ENCODE measurements at places on chromosomes 5 and 9.
A peak's percentile ranks its signal among the peaks of the same experiment; 100 is the strongest.

GRCh38 chr9:138116521-138116920 is 238.9 kb downstream of the CACNA1B start:
- DNase-seq, result no peak

GRCh38 chr9:7216004-7216841 is 458.4 kb downstream of the KDM4C start:
- peak; percentile 53 for DNase-seq

DNA sequence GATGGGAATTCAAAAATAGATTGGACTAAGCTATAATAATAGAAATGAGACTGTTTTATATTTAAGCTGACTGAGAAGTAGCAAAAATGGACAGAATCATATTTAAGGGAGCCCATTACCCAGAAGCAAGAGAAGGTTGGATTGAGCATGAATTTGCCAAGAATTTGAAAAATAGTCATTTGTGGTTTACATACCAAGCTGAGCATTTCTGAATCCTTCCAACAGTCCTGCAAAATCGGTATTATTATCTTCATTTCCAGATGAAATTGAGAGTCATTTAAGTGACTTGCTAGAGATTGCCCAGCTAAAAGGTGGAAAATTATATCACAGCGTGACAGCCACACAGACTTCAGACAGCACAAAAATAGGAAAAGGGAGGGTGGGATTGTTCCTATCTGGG is 48.4 kb downstream of the TNFSF15 start:
- no peak for DNase-seq

- no peak for DNase-seq
Measured at GRCh38 chr9:8649160-8649559, 849.6 kb upstream of the DMAC1 start.

- no peak for DNase-seq
Measured at GRCh38 chr5:143561219-143561618, 157.7 kb upstream of the NR3C1 start.

DNA sequence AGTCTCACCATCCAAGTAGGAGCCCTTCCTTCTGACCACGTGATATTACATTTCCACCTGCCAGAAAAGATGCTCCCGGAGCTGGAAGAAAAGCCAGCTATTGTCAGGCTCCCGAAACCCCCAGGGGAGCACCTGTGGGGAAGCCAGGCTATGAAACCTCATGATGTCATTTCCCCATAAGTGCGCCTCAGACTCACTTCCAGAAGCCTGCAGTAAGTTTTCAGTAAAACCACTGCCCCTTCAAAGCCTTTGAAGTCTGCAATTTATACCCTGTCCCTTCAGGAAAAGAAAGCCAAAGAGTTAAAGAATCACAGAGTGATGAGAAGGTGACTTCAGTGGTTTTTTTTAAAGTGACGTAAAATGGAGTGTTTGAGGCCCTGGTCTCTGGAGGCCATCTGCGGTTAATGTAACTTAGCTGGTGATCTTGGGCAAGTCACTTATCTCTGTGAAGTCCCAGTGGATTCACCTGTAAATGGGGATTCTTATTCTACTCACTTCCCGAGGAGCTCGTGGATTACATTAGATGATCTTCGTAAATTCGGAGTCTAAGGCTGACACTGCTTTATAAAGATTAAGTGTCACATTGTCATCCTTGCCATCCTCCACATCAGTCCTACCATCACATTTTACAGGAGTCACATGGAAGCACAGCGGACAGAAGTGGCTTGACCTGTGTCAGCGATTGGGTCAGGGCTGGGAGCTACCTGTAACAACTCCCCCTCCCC is 2.6 kb upstream of the SEMA6A start:
- DNase-seq, result peak; percentile 34

DNA sequence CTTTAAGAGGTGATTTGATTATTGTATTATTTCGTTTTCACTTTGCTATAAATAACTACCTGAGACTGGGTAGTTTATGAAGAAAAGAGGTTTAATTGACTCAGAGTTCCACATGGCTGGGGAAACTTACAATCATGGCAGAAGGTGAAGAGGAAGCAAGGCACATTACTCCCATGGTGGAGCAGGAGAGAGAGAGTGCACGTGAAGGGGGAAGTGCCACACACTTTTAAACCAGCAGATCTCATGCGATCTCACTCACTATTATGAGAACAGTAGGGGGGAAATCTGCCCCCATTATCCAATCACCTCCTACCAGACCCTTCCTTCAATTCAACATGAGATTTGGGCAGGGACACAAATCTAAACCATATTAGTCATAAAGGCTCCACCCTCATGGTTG is 36.1 kb upstream of the NDFIP1 start:
- no peak for DNase-seq

- peak; percentile 2 for DNase-seq
Measured at GRCh38 chr5:95927927-95928723, 33.5 kb downstream of the ELL2 start.

DNA sequence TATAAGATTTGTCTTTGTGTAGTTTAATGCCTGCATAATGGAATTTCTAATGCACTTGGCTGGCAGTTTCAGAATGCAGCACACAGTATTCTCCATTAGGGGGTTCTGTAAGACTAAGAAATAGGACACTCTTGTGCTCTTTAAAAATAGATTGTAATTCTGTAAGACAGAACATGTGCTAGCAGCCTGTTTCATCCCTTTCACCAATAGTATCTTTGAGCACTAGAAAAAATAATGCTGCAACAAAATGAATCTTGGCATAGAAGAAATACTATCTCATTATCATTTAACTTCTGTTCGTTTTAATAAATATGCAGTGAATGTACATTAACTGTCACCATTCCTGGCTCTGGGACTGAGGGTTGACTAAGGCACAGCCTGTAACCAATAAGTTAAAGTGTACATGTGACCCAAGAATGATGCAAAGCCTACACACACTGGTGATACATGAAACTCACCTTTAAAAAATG is 23.8 kb upstream of the ZNF622 start:
- DNase-seq, result no peak

DNA sequence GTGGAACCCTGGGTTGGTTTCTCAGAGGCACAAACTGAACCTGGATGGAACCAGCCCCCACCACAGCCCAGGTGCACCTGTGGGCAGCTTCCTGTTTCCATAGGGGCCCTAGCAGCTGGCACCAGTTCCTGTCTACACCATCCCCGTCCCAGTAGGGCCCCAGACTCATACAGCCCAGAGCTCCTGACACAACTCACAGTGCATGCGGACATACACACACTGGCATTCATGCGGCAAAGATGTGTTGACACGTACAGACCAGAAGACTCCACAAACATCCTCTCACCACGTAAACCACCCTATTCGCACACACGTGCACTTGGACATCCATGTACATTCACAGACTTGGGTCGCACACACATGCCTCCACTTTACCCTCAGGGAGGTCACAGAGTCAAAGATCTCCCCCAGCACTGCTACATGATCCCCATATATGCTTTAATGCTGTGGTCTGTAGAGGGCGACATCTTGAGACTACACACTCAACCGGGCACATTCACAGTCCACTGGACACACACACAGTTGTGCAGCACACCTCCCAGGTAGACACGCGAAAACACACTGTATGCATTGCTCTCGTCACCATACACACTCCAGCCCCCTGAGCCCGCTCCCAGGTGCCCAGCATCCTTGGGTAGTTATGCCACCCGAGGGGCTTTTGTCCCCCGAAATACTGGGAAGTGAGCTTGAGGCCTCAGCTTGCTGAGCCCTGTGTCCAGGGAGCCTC is 22.4 kb downstream of the CXXC5 start:
- peak; percentile 12 for DNase-seq

GRCh38 chr5:107781451-107781850 is 110.7 kb upstream of the EFNA5 start:
- DNase-seq, result no peak

DNA sequence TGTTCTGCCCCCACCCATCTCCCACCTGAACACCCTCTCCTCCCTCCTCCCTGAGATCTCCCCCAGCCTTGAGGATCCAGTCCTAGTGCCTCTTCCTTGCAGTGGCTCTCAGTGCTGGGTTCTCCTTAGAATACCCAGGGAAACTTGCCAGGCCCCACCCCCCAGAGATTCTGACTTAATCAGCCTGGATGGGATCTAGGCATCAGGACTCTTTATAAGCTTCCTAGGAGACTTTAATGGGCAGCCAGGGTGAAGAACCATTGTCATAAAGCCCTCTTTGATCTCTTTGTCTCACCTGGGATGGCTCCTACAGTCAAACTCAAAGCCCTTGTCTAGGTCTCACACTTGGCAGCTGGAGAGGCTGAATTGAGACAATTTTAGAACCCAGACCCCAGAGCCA is 8.6 kb upstream of the GLIS3 start:
- DNase-seq, result no peak

- DNase-seq, result no peak
Measured at GRCh38 chr5:69494452-69494851, 1.9 kb downstream of the OCLN start.

DNA sequence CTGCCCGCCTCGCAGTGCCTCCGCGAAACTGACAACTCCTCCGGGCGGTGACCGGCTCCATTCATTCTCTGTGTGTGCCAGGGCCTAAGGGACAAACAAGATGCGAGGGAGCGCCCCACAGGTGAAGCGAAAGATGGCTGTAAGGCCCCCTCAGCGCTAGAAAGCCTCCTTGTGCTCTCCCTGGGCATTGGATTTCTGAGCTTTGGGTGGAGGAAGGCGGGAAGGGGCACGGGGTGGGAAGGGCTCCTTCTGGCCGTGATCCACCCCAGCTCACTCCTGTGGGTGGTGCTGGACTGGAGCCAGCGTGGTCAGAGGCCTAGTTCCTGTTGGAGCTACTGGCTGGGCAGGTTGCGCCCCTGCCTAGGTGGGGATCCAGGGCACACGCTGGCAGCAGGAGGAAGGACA is 943 bp downstream of the GALNT12 start:
- DNase-seq, result no peak

DNA sequence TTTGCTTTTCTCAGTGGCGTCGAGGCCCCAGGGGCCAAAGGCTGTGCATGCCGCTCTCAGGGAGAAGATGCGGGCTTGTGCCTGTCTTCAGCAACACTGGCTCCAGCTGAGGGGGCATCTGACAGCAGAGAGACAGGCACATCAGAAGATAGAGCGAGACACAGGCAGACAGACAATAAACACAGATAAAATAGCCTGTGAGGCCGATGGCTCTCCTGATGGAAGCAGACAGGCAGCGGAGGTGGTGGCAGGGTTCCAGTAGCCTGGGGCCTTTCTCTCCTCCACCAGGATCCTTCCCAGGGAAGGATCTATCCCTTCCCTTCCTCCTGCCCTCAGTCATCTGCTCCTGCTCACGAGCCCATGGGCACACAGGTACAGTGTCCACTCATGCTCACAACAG is 16.6 kb upstream of the UNC5A start:
- DNase-seq, result no peak

DNA sequence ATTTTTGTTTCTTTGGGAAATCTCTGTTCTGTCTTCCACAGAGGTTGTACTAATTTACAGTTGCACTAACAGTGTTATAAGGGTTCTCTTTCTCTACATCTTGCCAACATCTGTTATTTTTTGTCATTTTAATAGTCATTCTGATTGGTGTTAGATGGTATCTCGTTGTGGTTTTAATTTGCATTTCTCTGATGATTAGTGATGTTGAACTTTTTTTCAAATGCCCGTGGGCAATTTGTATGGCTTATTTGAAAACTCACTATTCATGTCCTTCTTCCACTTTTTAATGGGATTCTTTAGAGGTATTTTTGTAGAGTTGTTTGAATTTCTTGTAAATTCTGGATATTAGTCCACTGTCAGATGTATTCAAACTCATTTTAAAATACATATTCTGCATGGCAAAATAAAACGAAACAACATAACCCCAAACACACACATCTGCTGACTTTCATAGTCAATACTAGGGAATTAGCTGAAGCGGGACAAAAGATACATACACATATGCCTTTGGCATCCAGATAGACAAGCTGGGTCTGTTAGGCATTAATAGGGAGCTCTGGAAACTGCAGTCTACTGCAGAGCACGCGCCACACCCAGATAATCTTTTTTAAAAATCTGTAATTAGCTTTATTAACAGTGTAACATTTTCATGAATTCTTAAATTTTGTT is 5.8 kb upstream of the SPATA31C2 start:
- no peak for DNase-seq

- DNase-seq, result no peak
Measured at GRCh38 chr9:16879416-16879815, 8.9 kb upstream of the BNC2 start.

DNA sequence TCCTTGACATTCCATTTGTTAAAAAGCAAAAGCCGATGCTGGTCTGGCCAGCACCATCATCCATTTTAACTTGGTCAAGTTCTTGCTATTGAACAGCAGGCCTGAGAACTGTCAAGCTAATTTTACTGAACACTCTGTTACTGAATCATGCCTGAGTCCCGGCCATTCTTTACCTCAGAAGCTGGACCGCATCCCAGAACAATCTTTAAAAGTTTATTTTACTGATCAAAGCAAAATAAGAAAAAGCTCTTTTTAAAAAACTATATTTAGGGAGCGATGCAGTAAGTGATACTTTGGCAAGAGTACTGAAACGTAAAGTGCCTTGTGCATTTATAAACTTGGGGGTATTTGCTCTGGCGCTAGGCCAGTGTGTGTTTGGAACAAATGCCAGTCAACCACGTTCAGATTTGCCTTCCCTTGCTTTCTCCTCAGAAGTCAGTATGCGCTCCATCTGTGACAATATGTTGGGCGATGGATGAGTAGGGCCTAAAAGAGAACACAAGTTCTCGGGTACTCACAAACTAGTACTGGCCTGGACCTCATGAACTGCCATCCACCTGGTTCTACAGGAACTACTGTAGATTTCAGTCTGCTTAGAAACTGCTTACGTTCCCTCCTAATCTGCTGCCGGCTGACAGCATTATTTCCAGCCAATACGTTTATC is 161.9 kb downstream of the MAPKAP1 start:
- DNase-seq, result no peak

DNA sequence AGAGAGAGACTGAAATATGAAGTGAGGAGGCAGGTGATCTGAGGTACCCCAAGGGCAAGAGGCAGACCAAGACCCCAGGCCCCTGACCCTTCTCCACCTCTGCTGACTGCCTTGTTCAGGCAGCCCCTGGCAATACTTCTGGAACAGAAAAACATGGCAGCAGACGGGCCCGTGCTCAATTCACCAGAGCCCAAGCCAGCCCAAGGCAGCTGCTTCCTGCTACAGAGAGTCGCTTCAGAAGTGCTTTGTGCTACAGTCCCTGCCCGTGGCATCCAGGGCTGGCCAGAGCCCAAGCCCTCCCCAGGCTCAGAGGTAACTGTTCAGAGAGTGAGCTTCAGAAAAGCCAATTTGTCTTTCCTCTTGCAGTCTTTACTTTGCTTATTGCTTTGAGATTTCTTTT is 151.4 kb upstream of the FSTL4 start:
- DNase-seq, result no peak

GRCh38 chr9:111001526-111001925 is 36.7 kb downstream of the LPAR1 start:
- DNase-seq, result no peak
